ENCODE measurements at places on chromosomes 3 and 15.

GRCh38 chr15:77546870-77547269 is 85.8 kb downstream of the LINGO1 start:
- DNase-seq, result no peak

DNA sequence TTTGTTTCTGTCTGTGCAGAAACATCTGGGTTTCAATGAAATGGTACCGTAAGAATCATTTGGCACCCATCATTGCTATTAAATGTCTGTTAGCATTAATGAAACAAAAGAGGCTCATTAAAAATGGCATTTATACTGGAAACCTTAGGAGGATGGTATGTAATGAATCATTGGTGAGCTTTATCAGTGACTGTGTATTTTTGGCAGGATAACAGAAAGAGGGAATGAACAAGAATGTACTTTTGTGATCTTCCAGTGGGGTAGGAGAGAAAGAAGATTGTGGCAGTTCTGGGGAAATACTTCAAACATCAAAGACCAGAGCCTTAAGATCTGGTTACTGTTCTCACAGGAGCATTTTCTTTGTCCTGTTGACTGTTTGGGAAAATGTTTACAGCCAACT is 4.7 kb upstream of the DCBLD2 start:
- DNase-seq, result no peak

- no peak for DNase-seq
Observed at GRCh38 chr3:49807431-49808114, 4.5 kb downstream of the INKA1 start.

GRCh38 chr3:50354186-50354764 is 3.6 kb downstream of the CYB561D2 start:
- DNase-seq, result no peak

Measured in activated CD4-positive, alpha-beta T cell treated with anti-CD3 and anti-CD28 coated beads, Interleukin-2, amount 50 U/mL, for 48 hours (primary cell).